ENCODE measurements at places on chromosomes 5 and 9.
A peak's percentile ranks its signal among the peaks of the same experiment; 100 is the strongest.

DNA sequence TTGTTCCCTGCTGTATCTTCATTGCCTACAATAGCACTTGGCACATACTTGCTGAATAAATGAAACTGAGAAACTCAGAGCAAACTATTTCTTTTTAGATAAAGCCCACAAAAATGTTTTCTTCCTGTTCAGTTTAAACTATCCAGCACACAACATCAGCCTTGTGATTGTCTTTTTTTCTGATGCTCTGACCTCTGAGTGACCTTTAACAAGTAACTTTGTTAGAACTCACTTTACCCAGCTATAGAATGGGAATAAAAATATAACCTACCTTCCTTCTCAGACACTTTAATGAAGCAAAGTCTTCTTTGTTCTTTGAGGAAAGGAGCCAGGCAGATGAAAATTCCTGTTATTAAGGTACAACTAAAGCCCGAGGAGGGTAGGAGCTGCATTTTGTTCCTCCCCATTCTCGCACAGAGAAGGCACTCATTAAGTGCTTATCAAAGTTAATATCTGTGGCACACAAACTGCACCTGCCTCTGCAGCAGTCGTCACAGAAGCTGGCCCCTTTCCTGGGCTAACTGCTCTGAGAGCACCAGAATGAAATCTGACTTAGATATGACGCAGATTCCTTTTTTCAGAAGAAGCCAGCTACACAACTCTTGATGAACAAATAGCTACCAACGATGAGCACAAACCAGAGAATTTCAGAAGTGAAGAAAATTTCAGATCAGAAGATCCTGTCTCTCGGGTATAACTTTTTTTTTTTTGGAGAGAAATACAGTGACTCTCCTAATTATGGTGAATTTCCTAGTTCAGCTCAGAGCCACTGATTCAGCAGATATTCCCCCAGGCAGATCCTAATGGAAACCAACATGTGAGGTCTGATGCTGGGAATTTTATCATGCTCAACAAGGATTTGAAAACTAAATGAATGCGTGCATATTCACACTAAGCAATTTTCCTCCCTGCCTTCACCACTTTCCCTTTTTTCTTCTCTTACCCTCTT is 31.0 kb upstream of the NR3C1 start:
- DNase-seq = peak; percentile 28

DNA sequence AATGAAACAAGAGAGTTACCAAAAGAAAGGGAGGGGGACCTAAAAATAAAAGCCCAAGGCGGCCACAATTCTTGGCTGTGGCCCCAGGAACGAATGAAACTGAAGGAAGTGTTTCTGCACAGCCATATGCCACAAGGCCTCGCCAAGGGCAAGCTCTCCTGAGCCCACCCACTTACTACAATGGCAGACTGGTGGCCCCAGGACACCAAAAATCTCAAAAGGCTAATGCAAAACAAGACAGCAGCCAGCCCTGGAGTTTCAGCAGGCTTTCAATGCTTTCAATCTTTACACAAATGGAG is 4.0 kb downstream of the CAMSAP1 start:
- no peak for DNase-seq

DNA sequence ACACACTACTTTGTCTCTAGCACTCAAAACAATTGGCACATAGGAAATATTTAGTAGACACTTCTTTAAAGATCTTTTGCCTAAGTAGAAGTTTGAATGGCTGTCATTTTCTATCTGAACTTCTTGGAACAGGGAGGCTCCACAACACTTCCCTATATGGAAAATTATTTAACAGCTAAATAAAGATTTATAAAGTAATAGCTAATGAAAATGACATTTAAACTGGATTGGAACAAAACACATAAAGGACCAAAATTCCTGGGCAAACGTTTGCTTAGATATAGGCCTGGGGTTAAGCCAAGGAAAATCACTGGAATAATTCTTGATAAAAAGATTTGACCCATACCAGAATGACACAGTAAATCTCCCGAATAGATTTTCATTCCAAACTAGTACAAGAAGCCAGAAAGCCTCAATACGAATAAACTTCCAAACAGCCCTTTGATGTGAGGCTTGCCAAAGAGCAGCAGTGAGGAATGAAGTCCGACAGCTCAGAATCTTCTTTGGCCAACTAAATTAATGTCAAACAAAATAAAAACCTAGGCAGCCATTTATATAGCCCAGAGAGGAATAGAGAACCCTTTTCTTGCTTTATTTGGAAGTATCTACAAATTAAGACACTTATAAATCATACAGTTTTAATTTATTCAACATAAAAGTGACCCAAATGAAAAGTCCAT is 20.3 kb upstream of the RNF180 start:
- DNase-seq = no peak

- no peak for DNase-seq
Observed at GRCh38 chr9:126983767-126984166, 69.2 kb downstream of the RALGPS1 start.

GRCh38 chr9:106350777-106351176 is 512.2 kb upstream of the ZNF462 start:
- DNase-seq = no peak

DNA sequence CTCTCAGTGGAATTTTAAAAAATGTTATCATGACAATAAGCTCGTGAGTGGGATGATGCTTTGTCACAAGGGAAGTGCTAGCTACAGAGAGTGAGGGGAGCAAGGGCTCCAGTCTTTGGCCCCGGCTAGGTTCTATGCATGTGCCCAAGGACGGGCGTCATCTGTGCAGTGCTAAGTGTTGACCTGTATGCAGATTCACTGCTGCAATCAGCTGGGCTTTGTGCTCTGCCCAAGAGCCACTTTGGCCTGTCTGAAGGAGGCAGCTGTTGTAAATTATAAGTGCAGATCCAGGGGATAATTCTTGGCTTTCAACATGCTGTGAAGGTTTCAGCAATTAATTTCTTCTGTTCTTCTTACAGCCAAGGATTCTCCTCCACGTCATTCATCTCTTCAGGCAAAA is 268.6 kb downstream of the PSAT1 start:
- no peak for DNase-seq

- no peak for DNase-seq
Observed at GRCh38 chr9:124716808-124717207, 54.3 kb downstream of the NR6A1 start.

- DNase-seq = no peak
Observed at GRCh38 chr5:56467176-56467717, 234.1 kb upstream of the ANKRD55 start.

DNA sequence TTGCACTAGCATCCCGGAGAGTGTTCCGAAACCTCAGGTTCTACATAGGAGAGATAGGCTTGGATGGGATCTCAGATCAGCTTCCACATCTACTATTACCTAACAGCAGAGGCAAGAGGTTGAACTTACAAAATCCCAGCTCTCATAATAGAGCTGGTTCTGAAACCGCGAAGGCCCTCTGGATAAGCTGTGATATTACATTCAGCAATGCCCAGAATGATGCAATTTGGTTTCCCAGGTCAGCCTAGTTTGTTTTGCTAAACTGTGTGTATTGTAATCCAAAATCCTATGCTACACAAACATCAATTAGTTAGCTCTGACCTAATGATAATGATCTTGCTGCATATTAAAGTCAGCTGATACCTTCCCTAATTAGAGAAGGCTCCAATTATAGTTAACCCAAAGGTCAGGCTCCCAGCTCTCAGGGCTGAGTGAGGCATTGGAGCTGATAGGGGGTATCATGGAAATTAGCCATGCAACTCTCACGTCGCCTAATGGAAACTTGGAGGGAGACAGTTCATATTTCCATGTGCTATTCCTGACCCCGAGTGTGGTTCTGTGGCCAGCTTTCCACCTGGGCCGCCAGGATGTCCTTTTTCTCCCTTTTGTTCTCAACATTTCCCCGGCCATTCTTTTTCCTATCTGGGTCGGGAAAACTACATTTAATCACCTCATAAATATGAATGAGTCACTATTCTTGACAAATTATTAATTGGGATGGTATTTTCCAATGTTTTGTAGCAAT is 278.4 kb upstream of the IRX1 start:
- DNase-seq = no peak

- no peak for DNase-seq
Observed at GRCh38 chr5:99019254-99019653, 90.4 kb upstream of the CHD1 start.

- DNase-seq = no peak
Observed at GRCh38 chr9:110807956-110808598, 139.5 kb downstream of the MUSK start.

GRCh38 chr9:137815256-137816255 is 62.0 kb upstream of the CACNA1B start:
- no peak for DNase-seq

DNA sequence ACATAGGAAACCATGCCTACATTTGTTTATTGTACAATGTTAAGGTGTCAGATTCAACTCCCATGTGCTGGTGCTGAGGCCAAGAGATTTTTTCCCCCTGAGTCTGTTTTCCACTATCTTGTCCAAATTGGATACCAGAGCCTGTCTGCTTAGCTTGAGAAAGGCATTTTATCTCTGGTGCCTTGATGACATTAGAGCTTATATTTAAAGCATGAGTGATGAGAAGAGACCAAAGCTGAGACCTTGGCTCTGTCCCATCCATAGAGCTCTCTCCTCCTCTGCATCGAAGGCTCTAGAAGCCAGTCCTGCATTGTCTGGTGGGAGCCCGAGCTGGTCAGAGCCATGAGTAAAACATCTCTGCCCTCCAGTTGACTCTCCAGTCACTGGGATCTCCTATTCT is 10.4 kb upstream of the PPP2CA start:
- no peak for DNase-seq

DNA sequence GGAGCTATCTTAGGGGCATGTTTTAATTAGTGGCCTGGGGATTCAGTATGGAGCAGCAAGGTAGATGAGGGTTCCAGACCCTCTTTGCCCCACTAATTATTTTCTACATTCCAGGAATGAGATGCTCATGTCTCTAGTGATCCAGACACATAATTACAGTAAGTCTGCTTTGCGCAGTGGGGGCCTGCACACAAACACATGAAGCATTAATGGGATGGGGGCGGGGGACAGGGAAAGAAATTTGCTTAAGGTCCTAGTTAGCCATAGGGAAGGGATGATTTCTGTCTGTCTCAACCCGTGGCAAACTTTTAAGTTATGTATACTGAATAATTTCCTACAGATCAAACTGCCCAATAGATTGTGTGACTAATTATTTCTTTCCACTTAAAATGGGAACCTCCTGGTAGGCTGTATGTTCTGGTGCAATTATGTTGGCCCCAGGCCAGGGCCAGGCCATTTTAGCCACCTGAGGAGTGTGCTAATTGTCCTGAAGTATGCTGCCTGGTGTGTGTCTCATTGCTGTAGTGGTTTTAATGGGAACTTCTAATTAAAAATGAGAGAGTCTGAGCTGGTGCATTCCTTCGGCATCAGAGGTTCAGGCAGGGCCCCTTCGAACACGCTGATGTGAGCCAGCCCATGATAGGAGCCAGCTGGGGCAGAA is 134.4 kb downstream of the PTTG1 start:
- no peak for DNase-seq

- DNase-seq = no peak
Observed at GRCh38 chr9:105832096-105832710, 137.9 kb downstream of the TMEM38B start.

GRCh38 chr5:151178777-151179488 is 21.4 kb upstream of the ANXA6 start:
- DNase-seq = no peak

Measured in activated B cell treated with CpG ODN at 0.5 μM for 24 hours (primary cell).